ENCODE measurements at places on chromosomes 4 and X. TPM values are rescaled to one million over a fixed set of nuclear protein-coding genes. Genes with fewer than 3 reads are reported as not detected.

TMEM47 gene
- total RNA-seq, result 0.92 TPM

GRCh38 chr4:87427518-87427868 lies 5.1 kb downstream of the NUDT9 start:
- no peak for ATAC-seq

CD38 gene
- total RNA-seq, result 2.6 TPM

DNA sequence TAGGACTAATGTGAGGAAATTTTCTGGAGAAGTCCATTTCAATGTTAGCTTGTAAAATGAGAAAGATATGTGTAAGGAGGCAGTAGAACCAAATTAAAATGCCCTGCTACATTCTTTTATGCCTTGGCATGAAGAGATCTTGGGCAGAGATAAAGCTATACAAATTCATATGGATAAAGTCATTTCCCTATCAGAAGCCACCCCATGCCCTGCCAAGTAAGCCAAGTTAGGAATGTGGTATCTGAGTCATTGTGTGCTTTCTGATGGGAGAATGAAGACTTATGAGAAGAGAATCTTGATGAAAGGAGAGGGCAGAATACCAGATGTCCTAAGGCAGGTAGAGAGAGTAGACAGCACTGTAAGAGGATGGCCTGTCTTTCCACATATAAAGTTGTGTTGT lies 83.7 kb downstream of the TEX13A start:
- no peak for ATAC-seq

UGT2A3 gene
- not detected for total RNA-seq

CRLF2 gene
- total RNA-seq, result not detected

MAGEA10 gene
- total RNA-seq, result not detected

FAT4 gene
- 1.4 TPM for total RNA-seq

DNA sequence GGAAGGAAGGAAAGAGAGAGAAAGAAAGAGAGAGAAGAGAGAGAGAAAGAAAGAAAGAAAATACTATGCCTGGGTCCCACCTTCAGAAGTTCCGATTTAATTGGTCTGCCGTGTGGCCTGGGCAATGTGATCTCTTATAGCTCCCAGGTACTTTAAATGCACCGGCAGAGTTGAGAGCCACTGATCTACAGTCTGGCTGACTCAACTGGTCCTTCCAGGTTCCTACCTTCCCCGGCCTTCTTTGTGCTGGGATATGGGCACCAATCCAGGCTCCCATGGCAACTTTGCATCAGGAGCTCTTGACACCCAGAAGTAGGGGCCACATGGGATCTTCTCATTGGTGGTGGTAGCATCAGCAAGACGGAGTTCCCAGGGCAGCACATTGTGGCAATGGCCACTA lies 186.5 kb upstream of the ATP6AP2 start:
- peak; percentile 45 for ATAC-seq

- peak; percentile 79 for ATAC-seq
Measured at GRCh38 chr4:101651778-101652177, 138.8 kb upstream of the BANK1 start.

DNA sequence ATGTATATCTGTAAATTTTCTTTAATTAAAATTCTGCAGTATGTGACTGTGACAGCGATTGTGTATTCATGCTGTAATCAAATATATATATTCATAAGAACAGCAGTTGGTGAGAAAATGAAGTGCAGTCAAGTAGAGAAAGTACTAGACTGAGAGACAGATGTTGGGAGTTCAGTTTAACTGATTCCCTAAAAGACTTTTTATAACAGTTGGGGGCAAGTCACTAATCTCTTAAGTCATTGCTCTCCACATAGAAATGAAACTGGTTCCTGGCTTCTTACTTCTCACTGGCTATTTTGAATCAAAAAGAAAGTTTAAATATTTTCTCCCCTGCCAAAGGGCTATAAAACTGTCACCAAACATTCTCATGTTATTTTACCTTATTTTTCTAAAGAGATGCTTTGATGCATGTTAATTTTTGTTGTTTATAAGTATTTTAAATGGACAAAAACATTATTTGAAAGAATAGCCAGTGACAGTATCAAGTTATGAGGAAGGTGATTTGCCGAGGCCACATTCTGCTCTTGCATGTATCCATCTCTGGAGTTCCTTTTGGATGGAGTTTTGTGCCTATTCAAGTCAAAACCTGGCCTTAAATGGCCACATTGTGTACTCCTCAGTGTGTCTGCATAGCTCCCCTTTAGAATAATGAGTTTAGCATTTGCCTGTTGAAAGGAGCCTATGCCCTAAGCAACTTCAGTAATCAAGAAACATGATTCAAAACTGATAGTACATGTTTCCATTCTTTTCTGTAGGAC lies 30.8 kb downstream of the EXOC1 start:
- ATAC-seq, result no peak

GRCh38 chrX:13570261-13570605 lies 832 bp downstream of the EGFL6 start:
- no peak for ATAC-seq

DNA sequence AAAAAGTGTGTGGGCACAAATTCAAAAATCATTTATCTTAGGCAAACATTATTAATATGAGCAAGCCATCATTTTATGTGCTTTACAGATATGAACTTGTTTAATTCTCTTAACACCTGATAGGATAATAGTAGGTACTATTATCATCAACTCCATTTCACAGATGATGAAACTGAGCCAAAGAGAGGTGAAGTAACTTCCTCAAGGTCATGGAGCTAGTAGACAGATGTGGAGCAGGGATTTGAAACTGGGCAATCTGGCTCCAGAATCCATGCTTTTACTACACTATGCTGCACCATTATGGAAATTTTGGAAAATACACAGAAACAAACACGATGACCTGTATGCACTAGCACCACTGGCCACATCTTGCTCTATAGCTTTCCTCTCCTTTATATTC lies 1.0 kb upstream of the PIN4 start:
- no peak for ATAC-seq

- ATAC-seq, result no peak
Measured at GRCh38 chr4:189147005-189147929, 793.4 kb upstream of the FRG1 start.

- no peak for ATAC-seq
Measured at GRCh38 chrX:77622672-77623071, 163.3 kb downstream of the ATRX start.
